ENCODE measurements at places on chromosomes 2 and 18. TPM values are rescaled to one million over a fixed set of nuclear protein-coding genes. Genes with fewer than 3 reads are reported as not detected.
A peak's percentile ranks its signal among the peaks of the same experiment; 100 is the strongest.

Gene GULP1
- 64.3 TPM for total RNA-seq

Gene ITGB6
- 19.0 TPM for total RNA-seq

Gene CDH7
- total RNA-seq = 6.5 TPM

Gene SPATS2L
- 120 TPM for total RNA-seq

Gene SERPINB4
- 4.1 TPM for total RNA-seq

DNA sequence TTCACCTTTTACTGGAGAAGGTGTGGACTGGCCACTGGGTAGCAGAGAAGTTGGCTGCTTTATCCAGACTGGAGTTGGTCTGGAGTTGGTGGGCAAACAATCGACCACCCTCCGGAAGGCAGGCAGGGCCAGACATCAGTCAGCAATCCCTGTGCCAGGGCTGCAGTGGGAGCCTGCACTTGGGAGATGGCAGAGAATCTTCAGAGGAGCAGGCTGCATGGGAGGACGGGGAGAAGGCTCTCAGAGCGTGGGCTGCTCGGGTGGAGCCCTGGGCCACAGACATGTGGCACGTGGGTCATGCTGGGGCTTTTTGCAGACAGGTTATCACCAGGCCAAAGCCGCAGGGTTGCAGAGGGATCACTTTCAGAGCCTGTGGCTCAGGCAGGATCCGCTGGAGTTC lies 29.6 kb downstream of the SLC9A4 start:
- DNase-seq = no peak

- DNase-seq = peak; percentile 66
These were observed 189.5 kb downstream of the TFCP2L1 start for GRCh38 chr2:121095257-121096080.

DNA sequence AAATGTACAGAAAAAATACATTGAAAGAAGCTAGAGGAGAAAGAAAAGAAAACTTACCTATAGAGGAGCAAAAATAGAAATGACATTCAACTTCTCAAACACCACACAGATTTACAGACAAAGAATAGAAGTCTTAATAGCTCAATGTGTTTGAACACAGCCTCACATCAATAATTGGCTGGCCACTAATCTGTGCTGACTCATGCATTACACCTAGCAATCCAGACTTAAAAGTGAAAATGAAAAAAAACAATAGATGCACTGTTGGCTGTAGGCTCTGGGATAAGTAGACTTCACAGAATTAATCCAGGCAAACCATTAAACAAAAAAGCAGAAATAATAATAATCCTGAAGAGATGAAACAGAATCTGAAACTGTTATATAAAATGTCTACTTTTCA lies 961.3 kb upstream of the CELF4 start:
- no peak for DNase-seq

GRCh38 chr18:45111502-45111848 lies 430.8 kb downstream of the SETBP1 start:
- no peak for DNase-seq

DNA sequence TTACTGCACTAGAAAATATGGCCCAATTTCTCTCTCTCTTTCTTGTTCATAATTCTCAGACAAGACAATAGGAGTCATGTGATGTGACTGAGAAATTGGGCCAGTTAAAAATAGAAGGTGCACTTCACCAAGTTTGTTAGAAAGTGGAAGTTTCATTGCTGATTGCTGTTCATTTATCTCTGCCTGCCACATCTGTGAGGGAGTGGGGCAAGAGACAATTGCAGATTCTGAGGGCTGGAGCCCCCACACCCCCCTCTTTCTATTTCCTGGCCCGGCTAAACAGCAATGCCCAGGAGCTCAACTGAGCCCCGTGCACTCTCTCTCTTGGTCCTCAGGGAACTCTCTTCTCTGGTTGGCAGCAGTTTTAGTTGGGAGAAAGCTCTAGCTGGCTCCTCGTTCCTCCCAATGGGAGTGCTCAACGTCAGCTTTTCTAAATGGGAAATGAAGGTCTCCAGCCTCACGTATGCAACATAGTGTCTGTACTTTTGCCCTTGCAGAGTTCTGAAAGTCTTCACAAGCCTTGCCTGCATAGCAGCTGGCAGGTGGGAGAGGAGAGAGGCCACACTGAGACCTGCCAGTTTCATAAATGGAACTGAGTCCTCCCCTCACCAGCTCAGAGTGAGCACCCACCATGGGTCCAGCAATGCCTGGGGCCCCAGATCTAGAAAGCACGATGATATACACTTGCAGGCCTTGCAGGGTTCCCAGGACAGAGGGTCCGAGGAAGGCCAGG lies 115.7 kb downstream of the MYCN start:
- no peak for DNase-seq

DNA sequence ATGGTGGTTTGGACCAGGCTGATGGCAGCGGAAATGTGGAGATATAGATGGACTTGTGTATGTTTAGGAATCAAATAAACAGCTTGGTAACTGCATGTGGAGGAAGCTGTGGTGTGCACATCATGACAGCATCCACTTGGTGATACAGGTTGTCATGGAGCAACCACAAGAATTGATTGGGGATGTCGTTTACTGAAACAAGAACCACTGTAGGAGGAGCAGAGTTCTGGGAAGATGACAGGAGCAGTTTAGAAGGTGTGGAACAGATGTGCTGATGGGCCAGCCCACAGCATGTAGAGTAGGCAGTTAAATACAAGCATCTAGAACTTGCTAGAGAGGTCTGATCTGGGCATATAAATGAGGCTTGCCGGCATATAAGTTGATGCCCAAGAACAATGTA lies 152.4 kb upstream of the SERPINE2 start:
- no peak for DNase-seq

All from umbilical cord (tissue), 2 donors.